ENCODE measurements at places on chromosomes 12 and 14.

GRCh38 chr12:106106061-106106566 lies 32.6 kb downstream of the NUAK1 start:
- no peak for DNase-seq

GRCh38 chr14:64035143-64035542 lies 182.3 kb downstream of the SYNE2 start:
- no peak for DNase-seq

GRCh38 chr14:61197416-61197815 lies 83.7 kb downstream of the TMEM30B start:
- no peak for DNase-seq

DNA sequence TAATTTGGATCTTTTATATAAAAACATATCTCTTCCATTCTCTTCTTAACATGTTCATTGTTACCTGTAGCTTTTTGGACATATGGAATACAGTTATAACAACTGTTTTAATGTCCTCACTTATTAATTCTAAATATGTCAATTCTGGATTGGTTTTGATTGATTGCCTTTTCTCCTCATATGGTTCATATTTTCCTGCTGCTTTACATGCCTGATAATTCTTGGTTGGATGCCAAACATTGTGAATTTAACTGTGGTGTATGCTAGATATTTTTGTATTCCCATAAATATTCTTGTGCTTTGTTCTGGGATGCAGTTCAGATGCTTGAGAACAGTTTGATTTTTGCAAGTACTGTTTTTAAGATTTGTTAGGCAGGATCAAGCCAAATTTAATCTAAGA lies 10.8 kb downstream of the C14orf132 start:
- DNase-seq = no peak

DNA sequence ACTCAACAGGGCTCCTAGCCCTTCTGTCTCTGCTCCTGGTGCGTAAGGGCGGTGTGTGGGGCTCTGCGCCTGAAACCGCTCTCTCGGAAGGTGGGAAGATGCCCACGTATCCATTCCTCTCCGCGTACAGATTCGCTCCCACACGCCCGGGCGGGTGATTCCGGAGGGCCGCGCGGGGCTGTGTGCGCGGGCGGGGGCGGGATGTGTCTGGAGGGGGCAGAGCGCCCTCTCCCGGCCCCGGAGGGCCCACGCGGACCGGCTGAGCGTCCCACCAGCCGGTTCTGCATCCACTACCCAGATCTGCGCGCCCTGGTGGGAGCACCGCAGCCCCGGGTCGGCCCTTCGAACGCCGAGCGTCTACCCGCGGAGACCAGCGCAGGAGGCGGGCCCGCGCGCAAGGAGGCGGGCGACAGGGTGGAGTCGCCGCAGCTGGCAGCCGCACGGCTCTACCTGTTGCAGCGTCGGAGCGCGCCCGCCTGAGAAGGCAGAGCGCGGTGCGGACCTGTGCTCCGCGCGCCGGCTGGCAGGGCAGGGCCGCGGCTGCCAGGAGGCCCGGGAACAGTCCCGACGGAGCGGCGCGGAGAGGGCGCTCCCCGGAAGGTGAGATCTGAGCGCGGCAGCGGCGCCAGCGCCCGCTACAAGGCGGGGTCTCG lies 1.4 kb upstream of the KCNK13 start:
- DNase-seq = peak; percentile 79

- DNase-seq = no peak
Observed at GRCh38 chr12:1504304-1504894, 90.0 kb downstream of the FBXL14 start.

- no peak for DNase-seq
Observed at GRCh38 chr14:100885196-100885595, 18.3 kb downstream of the RTL1 start.

GRCh38 chr12:57242691-57243454 lies 8.1 kb downstream of the STAC3 start:
- DNase-seq = peak; percentile 94

All from NCI-H748 treated with DMSO at 0.1 percent for 48 hours (cell line).